ENCODE measurements at places on chromosomes 11 and 22. TPM values are rescaled to one million over a fixed set of nuclear protein-coding genes. Genes with fewer than 3 reads are reported as not detected.

GRCh38 chr11:68177877-68178276 is 35.2 kb downstream of the KMT5B start:
- H3K36me3 ChIP-seq = no peaks in the 10 kb centered on the region
- no peaks in the 10 kb centered on the region for H3K27me3 ChIP-seq
- H3K4me1 ChIP-seq = peaks cover 2% of the 10 kb centered on the region
- H3K4me3 ChIP-seq = no peak overlapping the region
- H3K27ac ChIP-seq = no peak overlapping the region
- no peak for DNase-seq

GRCh38 chr11:66880496-66881450 is 23.9 kb downstream of the LRFN4 start:
- no peak overlapping the region for H3K4me3 ChIP-seq
- no peaks in the 10 kb centered on the region for H3K27me3 ChIP-seq
- H3K36me3 ChIP-seq = no peaks in the 10 kb centered on the region
- H3K27ac ChIP-seq = no peak overlapping the region

DNA sequence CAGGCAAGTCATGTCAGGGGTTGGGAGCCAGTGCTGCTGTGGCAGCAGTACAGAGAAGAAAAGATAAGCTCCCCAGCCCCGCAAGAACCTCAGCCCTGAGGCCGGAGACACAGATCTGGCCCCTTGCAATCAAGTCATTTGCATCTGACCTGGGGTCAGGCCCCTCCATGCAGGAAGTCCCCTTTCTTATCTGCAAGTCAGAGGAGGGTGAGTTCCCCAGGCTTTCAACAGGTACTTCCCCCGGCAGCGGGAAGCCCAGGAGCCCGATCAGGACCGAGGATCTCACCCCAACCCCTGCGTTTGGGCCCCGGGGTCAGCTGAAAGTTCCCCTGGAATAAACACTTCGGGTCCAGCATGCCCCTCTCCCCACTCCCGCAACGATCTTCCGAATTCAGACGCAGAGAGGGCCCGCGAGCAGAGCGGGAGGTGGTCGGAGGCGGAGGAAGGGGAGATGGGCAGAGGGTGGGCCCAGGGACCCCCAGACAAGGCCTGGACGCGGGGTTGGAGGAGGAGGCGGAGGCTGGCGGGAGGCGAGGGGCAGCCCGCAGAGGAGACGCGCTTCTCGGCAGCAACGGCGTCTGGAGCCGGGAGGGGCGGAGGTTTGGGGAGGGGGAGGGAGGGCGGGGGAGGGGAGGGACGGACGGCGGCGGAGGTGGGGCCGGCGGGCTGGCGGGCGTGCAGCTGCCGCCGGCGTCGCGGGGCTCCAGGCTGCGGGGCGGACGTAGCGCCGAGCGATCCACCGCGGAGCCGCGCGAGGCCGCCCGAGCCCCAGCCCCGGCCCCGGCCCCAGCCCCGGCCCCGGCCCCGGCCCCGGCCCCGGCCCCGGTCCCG is at the start of gene TSPAN18:
Gene TSPAN18, plus strand, starts transcription at position 680 of the 831 bp plus-strand sequence. CDS start 179,455 bp downstream, outside the sequence.
- peaks cover 2% of the 10 kb centered on the region for H3K36me3 ChIP-seq
- H3K27ac ChIP-seq = no peak within 1 kb of the TSS
- peak; percentile 38 for DNase-seq
- H3K27me3 ChIP-seq = peaks cover 17% of the 10 kb centered on the region
- H3K4me3 ChIP-seq = peak within 1 kb of the TSS; percentile 88

GRCh38 chr11:13535819-13536218 is 40.0 kb upstream of the PTH start:
- DNase-seq = no peak
- H3K36me3 ChIP-seq = peaks cover 10% of the 10 kb centered on the region
- H3K4me3 ChIP-seq = no peak overlapping the region
- H3K27ac ChIP-seq = no peak overlapping the region

DNA sequence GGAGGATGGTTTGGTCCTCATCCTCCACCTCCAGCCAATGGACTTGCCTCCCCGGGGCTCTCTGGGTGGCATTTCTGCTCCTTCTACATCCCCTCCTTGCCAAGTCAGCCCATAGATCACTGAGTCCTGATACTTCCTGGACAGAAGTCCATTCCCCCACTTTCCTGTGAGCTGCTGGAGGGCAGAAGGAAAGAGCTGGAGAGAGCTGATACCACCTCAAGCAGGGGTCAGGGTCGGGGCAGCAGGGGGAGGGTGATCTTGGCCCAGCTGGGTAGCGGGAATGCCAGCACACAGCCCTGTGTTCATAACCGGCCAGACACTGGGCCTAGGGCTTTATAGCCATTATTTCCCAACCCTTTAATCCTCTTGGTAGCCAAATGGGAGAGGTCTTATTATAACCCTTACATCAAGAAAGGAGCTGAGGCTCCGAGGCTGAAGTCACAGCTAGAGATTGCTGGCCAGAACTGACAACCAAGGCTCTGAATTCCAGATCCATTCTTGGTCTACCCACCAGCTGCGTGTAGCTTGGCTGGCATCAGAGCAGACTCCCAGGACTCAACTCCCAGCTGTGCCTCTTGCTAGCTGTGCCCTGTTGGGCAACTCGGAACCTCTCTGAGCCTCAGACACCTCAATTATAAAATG is 39.9 kb downstream of the CD6 start:
- peak overlapping the region; percentile 52 for H3K27ac ChIP-seq
- H3K36me3 ChIP-seq = peaks cover 37% of the 10 kb centered on the region
- DNase-seq = no peak
- no peak overlapping the region for H3K4me3 ChIP-seq

GRCh38 chr11:96309016-96309642 is 33.9 kb downstream of the MAML2 start:
- no peak for DNase-seq
- no peak overlapping the region for H3K4me3 ChIP-seq
- no peaks in the 10 kb centered on the region for H3K27me3 ChIP-seq

KRTAP5-8 gene
- not detected for total RNA-seq

STX3 gene
- total RNA-seq = 6.9 TPM

ELMOD1 gene
- not detected for total RNA-seq
